Spinal cord (tissue), 10 donors: ENCODE measurements at places on chromosomes 4 and X. TPM values are rescaled to one million over a fixed set of nuclear protein-coding genes. Genes with fewer than 3 reads are reported as not detected.
A peak's percentile ranks its signal among the peaks of the same experiment; 100 is the strongest.

MAGEC1 gene
- polyA plus RNA-seq, result not detected

DNA sequence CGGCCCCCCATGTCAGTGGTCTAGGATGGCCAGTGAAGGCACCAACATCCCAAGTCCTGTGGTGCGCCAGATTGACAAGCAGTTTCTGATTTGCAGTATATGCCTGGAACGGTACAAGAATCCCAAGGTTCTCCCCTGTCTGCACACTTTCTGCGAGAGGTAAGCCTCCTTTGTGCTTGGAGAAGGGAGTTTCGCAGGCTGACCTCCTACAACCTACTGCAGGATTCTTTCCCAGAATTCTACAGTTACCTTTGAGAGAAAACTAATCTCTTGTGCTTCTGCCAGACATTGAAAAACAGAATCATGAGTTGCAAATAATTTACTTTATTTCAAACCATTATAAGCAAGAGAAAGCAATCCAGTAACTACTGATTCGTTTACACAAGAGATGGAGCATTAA lies 66.1 kb downstream of the TRIM2 start:
- no peak overlapping the region for H3K27ac ChIP-seq
- no peak for DNase-seq
- H3K4me3 ChIP-seq, result no peak overlapping the region
- peaks cover 16% of the 10 kb centered on the region for H3K36me3 ChIP-seq
- H3K4me1 ChIP-seq, result peaks cover 24% of the 10 kb centered on the region

DNA sequence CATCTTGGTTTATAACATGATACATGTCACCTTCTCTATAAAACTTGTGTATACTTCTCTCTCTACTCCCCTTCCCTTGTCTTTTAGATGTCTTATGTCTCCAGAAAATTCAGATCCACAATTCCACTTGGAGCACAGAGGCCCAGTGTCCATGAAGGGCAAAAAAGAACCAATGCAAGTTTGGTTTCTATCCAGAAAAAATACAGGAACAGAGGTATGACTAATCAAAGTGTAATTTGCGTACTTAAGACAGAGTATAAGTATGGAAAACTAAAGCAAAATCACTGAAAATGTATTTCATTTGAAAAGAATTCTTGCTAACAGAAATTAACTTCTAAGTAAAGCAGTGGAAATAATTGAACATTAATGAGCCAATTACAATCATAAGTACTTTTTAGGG lies 46.2 kb downstream of the GUCY1B1 start:
- no peaks in the 10 kb centered on the region for H3K27me3 ChIP-seq
- no peak for DNase-seq
- peaks cover 3% of the 10 kb centered on the region for H3K36me3 ChIP-seq
- H3K4me1 ChIP-seq, result peaks cover 3% of the 10 kb centered on the region
- no peak overlapping the region for H3K4me3 ChIP-seq

DNA sequence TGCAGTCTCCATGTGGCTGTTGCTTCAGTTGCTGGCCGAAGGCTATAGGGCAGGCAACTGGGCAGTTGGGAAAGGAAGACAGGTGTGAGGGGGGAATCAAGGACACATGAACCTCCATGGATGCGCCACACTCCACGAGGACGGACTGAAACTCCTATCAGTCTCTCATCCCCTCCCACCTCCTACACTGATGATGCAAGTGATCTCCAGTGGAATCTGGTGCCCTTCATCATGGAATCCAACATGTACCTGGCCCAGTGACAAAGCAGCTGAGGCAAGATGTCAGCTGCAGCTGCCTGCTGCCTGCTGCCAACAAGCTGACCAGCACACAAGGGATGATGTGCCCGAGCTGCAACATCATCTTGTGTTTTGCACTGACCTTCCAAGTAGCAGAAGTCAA lies 26.0 kb upstream of the MGST2 start:
- H3K27me3 ChIP-seq, result no peaks in the 10 kb centered on the region
- H3K36me3 ChIP-seq, result no peaks in the 10 kb centered on the region
- H3K4me1 ChIP-seq, result no peaks in the 10 kb centered on the region
- no peak for DNase-seq
- H3K27ac ChIP-seq, result no peak overlapping the region

DNA sequence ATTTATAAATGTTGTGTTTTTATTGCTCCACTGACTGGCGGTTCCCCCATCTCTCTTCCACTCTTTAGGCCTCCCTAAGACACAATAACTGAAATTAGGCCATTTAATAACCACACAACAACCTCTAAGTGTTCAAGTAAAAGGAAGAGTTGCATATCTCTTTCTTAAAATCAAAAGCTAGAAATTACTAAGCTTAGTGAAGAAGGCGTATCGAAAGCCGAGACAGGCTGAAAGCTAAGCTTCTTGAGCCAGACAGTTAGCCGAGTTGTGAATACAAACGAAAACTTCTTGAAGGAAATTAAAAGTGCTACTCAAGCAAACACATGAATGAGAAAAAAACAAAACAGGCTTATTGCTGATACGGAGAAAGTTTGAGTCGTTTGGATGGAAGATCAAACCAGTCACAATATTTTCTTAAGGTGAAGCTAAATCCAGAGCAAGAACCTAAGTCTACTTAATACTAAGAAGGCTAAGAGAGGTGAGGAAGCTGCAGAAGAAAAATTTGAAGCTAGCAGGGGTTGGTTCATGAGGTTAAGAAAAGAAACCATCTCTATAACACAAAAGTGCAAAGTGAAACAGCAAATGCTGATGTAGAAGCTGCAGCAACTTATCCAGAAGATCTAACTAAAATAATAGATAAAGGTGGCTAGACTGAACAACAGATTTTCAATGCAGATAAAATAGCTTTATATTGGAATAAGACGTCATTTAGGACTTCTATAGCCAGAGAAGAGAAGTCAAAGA lies 194.0 kb upstream of the TTC29 start:
- H3K27ac ChIP-seq, result no peak overlapping the region
- no peak for DNase-seq
- H3K27me3 ChIP-seq, result no peaks in the 10 kb centered on the region
- peaks cover 4% of the 10 kb centered on the region for H3K4me1 ChIP-seq
- no peak overlapping the region for H3K4me3 ChIP-seq

DNA sequence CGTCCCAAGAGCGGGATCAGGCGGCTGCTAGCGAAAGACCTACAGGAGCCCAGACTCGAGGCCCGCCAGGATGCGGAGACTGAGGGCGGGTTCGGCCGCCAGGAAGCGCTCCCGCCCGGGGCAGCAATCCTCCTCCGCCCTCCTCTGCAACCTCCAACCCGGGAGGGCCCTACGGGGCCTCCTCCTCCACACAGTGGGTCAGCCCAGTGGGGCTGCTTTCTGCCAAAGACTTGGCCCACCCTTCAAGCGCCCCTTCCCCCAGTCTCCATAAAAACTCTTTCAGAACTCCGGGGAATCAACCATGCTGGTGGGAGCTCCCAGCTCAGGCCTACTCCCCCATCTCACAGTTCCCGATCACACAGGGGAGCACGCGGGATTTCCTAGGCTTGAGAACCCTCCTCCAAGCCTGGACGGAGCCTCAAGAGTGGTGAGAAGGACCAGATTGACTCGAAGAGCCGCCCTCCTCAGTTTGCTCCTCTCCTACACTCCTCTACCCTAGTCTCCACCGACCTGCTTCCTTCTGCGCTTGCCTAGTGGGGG lies 77.5 kb downstream of the RLIM start:
- peak; percentile 62 for DNase-seq
- peak overlapping the region; percentile 95 for H3K27ac ChIP-seq
- no peaks in the 10 kb centered on the region for H3K36me3 ChIP-seq
- H3K4me3 ChIP-seq, result peak overlapping the region; percentile 55
- H3K4me1 ChIP-seq, result peaks cover 25% of the 10 kb centered on the region

GRCh38 chr4:150962245-150962644 lies 52.8 kb downstream of the LRBA start:
- no peaks in the 10 kb centered on the region for H3K27me3 ChIP-seq
- no peaks in the 10 kb centered on the region for H3K4me1 ChIP-seq
- H3K27ac ChIP-seq, result no peak overlapping the region
- DNase-seq, result no peak
- no peaks in the 10 kb centered on the region for H3K36me3 ChIP-seq
